Fibroblast of skin of left quadriceps (primary cell): ENCODE measurements at places on chromosomes 7 and 10.

DNA sequence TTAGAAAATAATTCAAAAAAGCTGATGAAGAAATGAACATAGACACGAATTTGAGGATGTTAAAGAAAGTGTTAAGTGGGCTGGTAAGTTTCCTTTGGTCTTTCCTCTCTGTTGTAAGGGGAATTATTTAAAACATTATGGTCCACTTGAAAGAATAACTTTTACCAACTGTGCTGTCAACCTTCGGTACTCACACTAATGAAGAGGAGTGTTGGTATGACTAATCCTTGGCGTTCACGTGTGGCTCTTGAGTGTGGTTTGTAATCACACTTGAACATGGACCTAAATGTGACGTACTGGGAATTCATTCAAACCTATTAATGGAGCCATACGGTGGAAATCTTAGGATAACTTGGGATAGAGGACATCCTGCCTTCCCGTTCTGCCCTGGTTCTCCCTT, 41.3 kb downstream of the TBXAS1 start:
- DNase-seq, result no peak

- no peak for DNase-seq
Measured at GRCh38 chr10:128211064-128211504, 84.9 kb upstream of the MKI67 start.

DNA sequence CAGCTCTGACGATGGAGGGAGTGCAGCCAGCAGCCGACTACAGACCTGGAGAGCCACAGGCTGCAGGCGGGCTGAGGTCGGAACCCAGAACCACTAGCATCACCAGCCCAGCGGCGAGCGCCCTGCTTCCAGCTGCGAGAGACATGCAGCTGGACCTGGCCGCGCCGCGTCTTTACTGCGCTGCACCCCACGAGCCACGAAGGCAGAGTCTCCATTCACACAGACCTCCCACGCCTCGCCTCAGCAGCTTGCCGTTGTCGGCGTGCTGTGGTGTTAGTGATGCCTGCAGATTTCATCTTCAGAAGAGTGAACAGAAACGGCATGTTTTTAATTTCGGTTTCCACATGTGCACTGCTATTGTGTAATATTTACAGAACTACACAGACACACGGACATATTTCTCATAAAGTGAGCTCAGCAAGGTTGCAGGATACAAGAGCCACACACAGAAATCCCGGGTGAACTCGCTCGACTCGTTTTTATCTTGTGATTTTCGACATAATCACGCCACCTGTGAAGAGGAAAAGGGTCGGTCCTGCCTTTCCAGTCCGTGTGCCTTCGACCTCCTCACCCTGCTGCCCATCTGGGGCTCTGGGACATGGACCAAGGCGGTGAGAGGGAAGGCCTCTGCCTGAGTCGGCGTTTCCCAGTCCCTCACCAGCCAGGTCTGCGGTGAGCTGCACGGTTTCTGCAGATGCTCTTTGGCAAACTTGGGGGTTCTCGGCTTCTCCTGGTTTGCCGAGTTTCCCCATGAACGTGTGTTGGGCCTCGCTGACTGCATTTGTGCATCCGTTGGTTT, 252.2 kb downstream of the ELFN1 start:
- peak; percentile 75 for DNase-seq

- DNase-seq, result no peak
Measured at GRCh38 chr7:69358163-69358821, 240.0 kb upstream of the AUTS2 start.

DNA sequence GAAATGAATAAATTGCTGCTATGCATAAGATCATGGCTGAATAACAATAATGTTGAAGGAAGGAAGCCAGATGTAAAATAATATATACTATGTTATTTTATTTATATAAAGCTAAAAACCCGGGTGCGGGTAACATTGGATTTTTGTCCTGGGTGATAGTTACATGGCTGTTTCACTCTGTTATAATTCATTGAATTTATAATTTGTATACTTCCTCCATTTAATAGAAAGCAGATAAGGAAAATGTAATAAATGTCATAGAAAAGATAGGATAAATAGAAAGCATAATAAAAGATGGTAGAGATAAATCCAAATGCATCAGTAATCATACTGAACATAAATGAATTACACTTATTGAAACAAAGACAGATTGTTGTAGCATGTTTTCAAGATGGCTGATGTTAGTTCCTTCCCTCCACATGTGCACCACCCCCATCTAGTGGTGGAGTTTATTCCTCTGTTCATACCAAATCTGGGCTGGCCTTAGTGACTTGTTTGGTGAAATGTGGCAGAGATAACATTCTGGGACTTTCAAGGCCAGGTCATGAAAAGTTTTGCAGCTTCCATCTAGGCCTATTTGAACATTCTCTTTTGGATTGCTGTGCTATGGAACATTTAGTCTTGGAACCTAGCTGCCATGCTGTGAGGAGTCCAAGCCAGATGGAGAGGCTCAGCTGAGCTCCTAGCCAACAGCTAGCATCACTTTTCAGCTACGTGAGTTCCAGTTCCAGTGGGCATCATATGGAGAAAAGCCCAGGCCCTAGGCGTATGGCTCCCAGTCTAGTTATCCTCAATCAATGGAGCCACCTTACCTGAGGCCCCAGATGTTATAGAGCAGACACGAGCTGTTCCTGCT, 46.9 kb downstream of the AHCYL2 start:
- DNase-seq, result no peak

GRCh38 chr7:4745265-4745919, 30.0 kb upstream of the AP5Z1 start:
- DNase-seq, result no peak

GRCh38 chr10:54940418-54940817, 139.4 kb upstream of the PCDH15 start:
- no peak for DNase-seq

GRCh38 chr10:67476201-67476600, 219.8 kb downstream of the CTNNA3 start:
- no peak for DNase-seq

DNA sequence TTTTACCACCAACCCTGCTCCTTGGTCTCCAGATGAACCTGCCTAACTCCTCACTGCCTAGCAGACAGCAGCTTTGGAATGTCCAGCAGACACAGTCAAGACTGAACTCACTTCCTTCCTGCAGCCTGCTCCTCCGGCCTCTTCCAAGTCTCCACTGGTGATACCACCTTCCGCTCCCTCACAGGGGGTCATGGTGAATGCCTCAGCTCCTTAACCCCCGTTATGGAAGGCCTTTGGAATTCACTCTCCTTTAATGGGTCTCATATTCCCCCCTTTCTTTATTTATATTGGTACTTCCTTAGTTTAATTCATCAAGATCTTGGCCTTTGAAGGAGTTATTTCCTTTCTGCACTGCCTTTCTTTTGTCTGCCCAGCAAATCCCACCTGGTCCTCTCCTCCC, 44.9 kb upstream of the ZNF32 start:
- no peak for DNase-seq

- no peak for DNase-seq
Measured at GRCh38 chr10:102291221-102291905, 46.0 kb downstream of the GBF1 start.

DNA sequence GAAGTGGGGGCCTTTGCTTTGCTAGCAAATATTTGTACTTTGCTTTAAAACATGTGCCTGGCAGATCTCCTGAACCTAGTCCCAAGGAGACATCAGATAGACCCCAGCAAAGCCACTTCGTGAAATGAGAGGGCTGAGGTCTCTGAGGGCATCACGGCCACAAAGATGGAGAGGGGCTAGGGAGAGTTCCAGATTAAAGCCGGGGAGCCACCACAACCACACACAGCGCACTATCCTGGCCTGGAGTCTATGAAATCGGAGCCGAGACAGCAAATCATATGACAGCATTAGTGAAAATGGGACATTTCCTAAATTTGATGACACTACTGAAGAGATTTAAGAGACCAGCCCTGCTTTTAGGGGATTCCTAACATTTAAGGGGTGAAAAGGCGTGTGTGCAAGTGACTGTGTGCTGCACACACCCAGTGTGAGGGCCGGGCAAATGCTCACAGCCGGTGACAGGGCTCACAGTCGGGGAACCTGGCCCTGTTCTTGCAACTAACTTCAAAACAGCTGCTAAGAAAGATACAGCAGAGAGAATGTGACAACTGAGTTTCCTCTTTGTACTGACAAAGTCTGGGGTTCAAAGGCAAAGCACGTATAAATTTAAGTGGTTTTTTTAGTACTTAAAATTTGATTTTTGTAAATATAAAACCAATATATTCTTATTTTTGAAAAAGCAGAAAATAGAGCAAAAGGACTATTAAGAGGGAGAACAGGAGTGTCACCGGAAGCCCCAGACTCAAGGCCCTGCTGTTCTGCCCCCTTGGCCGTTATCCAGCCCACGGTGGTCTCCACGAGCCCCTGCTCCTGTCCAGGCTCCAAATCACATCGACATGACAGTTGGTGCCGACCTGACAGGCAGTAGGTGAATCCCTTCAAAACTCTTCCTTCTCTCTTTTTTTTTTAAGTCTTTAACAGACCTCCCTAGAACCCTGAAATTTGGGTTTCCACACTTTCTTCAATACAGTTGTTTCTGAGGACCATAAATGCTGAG, 49.5 kb downstream of the VIPR2 start:
- DNase-seq, result no peak

DNA sequence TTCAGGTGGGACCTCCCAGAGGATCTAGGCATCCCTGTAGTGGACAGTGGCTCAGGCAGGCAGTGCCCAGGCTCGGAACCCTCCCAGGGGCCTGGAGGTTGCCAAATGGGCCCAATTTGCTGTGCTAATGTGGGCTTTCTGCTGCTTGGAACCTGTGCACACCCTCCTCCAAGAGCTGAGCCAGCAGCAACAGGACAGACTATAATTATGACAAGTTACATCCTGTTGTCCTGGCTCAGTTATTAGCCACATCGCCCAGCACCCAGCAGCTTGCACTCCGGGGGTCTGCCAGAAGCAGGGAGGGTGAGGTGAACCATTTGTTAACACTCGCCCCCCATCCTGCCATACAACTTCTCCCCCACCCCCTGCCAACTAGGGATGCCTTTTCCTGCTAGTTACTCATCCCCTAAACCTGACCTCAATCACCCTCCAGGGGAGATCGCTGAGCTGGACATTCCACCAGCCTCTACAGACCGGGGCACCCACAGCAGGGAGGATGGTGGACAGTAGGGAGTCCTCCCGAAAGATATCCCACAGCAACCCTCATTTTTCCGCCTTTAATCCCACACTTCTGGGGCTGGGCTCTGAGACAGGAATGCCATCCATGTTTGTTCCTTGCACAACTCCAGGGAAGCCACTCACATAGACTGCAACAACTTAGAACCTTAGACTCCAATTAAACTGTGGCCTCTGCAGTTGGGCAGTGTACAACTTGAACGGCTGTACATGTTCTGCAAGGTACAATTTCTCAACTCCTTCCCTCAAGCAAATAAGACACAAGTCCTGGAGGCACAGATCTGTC, 7.9 kb upstream of the MYL10 start:
- no peak for DNase-seq

GRCh38 chr7:152922318-152923081, 162.9 kb downstream of the ACTR3B start:
- no peak for DNase-seq

GRCh38 chr7:5421714-5422395, 1.8 kb downstream of the TNRC18 start:
- DNase-seq, result no peak

GRCh38 chr7:33950047-33950714, 44.8 kb downstream of the BMPER start:
- no peak for DNase-seq

DNA sequence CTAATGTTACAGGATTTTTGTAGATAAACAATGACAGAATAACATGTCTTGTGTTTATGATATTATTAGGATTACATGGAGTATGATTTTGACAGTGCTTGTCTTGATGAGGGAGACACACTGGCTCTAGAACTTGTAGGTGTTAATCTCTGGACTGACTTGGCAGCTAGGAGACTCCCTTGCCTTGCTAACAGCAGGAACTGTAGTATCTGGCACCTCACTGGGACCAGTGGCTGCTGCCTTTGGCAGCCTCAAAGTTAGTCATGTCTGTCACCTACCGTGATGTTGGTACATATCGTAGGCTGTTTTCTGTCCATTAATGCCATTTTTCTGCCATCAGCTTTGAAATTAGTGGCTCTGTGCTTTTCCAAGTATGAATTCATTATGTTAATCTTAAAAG, 261.5 kb downstream of the CDK14 start:
- no peak for DNase-seq

DNA sequence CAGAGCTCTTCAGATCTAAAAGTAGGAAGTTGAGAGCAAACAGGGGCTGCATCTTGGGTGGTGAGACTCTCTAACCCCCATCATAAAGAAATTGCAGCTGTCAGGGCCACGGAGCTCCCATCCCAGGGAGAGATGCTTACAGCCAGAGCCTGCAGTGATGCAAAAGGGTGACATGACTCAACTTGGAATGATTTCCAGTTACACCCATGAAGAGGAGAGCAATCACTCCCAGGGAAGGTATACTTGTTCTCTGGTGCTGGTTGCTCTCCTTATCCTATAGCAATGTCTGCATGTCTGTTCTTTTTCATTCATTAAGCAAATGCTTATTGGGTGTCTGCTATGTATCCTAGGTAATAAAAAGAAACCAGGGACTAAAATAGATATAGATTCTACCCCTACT, 228.0 kb downstream of the RAB11FIP2 start:
- no peak for DNase-seq

GRCh38 chr7:41175435-41175834, 527.5 kb downstream of the INHBA start:
- DNase-seq, result no peak

DNA sequence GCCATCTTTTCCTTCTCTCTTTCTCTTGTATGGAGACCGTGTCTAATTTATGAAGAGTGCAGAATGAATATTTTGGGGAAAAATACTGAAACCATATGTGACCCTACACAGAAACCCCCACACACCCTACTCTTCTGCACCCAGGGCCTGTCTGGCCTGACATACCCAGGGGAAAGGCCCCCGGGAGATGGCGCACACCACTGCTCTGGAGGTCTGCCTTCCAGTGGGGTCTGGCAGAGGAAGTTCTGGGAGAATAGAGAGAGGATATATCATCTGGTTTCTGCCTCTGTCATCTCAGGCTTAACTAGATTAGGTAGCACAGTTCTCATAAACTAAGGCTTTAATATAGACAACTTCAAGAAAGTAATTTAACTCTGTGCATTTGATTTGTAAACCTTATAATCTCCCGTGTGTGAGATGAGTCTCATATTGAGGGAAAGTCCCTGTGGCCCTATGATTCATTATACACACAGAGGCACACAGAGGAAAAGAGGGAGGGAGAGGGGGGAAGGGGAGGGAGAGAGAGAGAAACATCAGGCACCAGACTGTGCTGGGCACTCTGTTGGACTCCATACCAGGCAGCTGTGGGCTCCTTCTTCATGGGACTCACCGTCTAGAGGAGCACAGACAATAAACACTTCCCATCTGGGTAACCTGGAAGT, 123.3 kb downstream of the AOAH start:
- DNase-seq, result no peak
